ENCODE measurements at places on chromosomes 6 and 20.

DNA sequence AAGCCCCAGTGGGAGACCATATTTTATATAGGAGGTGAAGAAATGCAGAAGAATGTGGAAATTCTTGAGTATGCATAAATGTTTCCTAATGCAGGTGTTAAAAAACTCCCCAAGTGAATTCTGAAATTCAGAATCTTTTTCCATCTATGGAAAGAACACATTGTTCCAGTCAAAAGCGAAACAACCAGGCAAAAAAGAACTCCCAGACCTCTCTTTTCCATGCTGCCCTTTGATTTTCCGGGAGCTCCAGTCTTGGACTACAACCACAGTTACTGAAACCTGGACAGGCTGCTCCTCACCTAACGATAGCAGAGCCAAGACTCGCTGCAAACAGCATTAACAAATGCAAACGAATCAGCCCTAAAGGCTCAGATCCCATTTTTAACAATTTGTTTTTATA, 108.7 kb upstream of the CNKSR3 start:
- no peak for DNase-seq

DNA sequence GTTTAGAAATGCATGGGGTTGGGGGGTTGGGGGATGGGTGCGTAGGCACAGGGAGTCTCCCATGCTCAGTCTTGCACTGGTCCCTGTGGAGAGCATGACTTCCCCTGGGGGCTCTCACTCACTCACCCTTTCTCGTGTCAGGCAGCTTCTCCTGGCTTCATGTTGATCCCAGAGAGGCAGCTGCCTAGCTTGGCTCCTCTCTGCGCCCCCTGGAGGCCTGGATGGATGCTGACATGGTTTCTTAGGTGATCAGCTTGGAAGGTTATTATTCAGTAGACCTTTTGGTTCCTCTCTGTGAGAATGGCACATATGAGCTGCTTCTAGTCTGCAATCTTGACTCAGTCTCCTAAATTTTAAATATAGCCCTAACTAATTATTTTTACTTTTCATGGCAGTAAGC, 109.3 kb upstream of the FAM83B start:
- no peak for DNase-seq

- DNase-seq, result no peak
Observed at GRCh38 chr20:61805781-61806180, 259.9 kb downstream of the TAF4 start.

GRCh38 chr6:68572975-68573374, 62.1 kb upstream of the ADGRB3 start:
- DNase-seq, result no peak

GRCh38 chr6:106692112-106692818, 62.9 kb downstream of the QRSL1 start:
- DNase-seq, result no peak

GRCh38 chr6:168158980-168159349, 80.0 kb upstream of the FRMD1 start:
- DNase-seq, result no peak

GRCh38 chr20:23193801-23194384, 107.8 kb upstream of the CD93 start:
- no peak for DNase-seq

DNA sequence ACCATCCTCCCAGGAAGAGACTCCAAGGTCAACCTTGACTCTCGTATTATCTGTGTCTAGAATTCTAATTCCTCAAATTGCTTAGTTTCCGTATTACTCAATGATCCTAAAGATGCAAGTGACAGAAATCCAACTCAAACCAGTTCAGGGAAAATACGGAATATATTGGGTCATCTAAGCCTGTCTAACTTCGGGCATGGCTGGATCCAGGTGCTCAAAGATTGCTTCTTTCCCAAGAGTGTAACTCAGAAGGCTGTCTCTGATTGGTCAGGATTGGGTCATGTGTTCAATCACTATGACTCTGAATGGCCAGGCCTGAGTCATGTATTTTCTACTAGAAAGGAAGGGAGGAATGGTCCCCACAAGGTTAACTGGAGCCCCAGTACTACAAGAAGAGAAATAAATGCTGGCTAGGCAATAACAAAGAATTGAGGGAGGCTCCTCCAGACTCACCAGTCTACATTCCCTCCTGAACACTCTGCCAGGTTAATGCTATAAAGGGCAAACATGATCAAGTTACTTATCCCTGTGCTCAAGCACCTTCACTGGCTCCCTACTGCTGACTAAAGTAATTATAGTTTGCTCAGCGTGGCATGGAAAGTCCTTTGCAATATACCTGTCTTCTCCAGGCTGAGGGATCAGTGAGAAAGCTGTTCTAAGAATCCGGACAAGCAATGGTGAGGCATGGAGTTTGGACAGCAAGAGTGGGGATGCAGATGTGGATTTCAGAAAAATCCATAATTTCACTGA, 15.4 kb upstream of the PREX1 start:
- no peak for DNase-seq

DNA sequence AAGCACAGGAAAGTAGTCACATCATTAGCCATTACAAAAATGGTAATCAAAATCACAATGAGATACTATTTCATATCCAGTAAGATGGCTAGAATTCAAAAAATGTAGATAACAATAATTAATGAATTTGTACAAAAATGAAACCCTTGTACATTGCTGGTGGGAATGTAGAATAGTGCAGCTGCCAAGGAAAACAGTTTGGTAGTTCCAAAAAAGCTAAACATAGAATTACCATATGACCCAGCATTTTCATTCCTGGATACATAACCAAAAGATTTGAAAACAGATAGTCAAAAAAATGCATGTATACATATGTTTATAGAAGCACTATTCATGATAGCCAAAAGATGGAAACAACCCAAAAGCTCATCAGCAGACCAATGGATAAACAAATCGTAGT, 251.1 kb upstream of the RAB32 start:
- no peak for DNase-seq

GRCh38 chr6:44855562-44856411, 468.3 kb downstream of the CDC5L start:
- no peak for DNase-seq

GRCh38 chr6:105821027-105821426, 265.1 kb upstream of the PRDM1 start:
- DNase-seq, result no peak

DNA sequence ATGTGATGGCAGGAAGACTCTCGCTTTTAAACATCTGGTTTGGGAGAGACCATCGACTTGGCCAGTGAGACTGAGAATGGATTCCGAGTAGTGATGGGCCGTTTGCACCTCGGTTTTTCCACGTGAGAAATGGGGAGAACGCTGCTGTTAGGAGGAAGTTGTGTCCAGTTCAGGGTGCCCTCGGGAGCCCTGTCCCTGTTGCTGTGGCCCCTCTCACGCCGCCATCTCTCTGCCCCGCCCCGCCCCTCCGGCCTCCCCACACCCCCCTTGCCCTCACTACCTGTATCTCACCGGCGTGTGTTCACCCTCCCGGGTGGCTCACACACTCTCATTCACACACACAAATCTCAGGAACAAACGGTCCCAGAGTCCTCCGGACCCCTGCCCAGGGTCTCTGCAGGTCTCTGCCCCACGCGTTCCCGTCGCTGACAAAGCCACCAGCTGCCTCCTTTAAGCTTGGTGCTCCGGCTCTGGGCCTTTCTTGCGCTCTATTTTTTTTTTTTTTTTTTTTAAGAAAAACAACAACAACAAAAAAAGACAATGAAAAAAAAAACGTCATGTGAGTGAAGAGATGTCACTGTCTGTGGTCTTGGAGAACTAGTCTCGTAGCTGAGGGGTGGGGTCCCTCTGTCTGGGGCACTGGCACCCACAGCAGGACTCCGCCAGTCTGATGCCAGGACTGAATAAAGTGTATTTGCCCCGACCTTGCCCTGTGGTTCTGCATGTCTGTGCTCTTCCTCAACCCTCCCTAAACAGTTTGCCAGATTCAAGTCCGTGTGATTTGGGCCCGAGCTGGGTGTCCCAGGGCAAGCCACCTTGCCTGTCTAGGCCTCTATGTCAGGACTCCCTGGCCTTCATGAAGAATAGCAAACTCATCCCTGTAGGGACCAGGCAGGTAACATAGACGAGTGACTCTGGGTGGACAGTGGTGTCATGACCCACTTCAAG, 2.9 kb downstream of the SOX12 start:
- DNase-seq, result peak; percentile 27

GRCh38 chr20:39067526-39068216, 105.5 kb downstream of the DHX35 start:
- no peak for DNase-seq

GRCh38 chr20:19974630-19975435, 42.3 kb upstream of the NAA20 start:
- no peak for DNase-seq

- DNase-seq, result no peak
Observed at GRCh38 chr6:35264550-35265274, 5.2 kb downstream of the ZNF76 start.

DNA sequence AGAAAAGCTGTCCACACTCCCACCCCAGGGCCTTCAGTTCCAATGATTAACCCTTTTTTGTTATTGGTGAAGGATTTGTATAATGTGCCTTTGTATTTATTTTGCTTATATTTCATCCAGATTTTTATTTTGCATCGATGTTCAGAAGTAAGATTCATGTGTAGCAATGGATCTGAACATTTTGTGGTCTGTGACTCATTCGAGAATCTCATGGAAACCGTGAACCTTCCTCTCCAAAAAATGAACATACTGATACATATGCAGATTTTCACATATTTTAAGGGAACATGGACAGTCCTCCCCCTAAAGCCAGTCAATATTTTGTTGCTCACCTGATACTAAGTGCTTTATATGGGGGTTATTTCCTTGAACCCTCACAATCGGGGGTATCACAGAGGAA, 421.8 kb upstream of the SOX4 start:
- DNase-seq, result no peak

DNA sequence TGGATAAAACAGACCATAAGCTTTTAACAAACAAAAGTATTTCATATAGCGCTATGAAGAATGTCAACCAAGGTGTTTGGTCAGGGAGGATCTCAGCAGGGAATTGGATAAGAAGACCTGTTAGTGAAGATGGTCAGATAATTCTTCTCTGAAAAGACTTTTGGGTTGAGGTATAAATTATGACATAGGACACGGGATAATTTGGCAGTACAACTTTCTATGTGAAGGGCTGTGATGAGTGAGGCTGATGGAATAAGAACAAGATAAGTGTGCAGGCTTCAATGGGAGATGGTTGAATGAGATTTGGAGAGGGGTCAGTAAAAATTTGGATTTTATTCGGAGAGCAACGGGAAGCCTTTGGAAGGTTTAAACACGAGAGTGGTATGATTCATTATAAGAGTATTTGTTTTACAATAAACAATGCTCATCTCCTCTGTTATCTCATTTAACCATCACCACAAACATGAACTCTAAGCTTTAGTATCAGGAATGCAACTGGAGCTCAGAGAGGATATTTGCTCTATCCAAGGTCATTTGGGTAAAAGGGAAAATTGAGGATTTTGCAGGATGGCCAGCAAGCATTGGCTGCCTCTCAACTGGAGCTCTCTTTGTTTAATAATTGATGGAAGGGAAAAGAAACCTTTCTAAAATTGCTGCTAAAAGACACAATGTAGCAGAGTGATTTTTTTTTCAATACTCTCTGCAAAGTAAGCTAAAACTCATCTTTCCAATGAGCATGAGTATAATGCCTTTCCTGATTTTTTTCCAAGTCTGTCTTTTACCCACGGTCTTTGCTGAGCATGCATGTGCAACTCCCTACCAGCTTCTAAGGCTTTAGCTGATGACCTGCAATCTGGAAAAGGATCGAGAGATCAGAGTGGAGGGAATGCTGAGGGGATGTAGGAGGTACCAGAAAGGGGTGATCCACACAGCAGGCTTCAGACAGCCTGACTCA, 534.0 kb downstream of the CBLN4 start:
- DNase-seq, result no peak

DNA sequence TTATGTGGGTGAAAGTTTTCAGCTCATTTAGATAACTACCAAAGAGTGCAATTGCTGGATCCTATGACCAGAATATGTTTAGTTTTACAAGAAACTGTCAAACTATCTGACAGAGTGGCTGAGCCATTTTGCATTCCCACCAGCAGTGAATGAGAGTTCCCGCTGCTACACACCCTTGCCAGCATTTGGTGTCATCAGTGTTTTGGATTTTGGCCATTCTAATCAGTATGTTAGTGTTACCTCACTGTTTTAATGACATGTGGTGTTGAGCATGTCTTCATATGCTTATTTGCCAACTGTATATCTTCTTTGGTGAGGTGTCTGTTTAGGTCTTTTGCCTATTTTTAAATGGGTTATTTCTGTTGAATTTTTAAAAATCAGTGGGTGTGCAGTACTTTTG, 120.9 kb downstream of the CFAP61 start:
- DNase-seq, result no peak

- DNase-seq, result no peak
Observed at GRCh38 chr6:155261111-155261900, 2.5 kb upstream of the CLDN20 start.

- no peak for DNase-seq
Observed at GRCh38 chr20:43995645-43996044, 81.0 kb downstream of the TOX2 start.

DNA sequence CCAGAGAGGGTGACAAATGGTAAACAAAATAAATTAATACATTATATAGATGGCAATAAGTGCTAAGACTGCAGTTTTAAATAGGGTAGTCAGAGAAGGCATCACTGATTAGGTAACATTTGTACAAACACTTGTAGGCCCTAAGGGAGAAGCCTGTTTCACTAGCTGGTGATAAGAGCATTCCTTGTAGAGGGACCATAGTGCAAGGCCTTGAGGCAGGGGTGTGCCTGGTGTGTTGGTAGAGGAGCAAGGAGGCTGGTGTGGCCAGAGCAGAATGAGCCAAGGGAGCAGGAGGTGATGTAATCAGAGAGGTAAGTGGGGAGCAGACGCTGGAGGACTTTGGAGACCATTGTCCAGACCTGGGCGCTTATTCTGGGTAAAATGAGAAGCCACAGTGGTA, 70.7 kb downstream of the ANKRD6 start:
- no peak for DNase-seq

GRCh38 chr6:128493877-128494276, 26.5 kb downstream of the PTPRK start:
- DNase-seq, result no peak

- DNase-seq, result peak; percentile 41
Observed at GRCh38 chr6:53805016-53805415, 10.2 kb downstream of the LRRC1 start.

DNA sequence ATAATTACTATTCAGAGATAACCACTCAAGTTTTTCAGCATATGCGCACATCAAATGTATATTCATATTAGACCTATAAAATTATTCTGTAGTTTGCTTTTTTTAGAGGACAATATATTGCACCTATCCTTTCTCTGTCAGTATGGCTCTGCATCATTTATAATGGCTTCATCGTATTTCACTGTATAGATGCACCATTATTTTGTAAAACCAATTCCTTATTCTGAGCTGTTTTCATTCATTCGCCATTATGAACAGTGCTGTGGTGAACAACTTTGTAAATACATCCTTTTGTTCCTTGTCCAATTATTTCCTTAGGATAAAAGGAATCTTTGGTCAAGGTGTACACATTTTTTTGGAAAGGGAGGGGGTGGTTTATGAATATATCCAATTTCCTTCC, 29.2 kb upstream of the BCAS4 start:
- no peak for DNase-seq

- no peak for DNase-seq
Observed at GRCh38 chr6:44854712-44855443, 467.4 kb downstream of the CDC5L start.

GRCh38 chr6:134398453-134398852, 80.5 kb upstream of the SGK1 start:
- DNase-seq, result no peak

All from spinal cord (tissue), 10 donors.